Activated T-cell treated with anti-CD3 and anti-CD28 coated beads, Interleukin-2, amount 50 U/mL, for 72 hours (primary cell): ENCODE measurements at places on chromosomes 5 and 9.

DNA sequence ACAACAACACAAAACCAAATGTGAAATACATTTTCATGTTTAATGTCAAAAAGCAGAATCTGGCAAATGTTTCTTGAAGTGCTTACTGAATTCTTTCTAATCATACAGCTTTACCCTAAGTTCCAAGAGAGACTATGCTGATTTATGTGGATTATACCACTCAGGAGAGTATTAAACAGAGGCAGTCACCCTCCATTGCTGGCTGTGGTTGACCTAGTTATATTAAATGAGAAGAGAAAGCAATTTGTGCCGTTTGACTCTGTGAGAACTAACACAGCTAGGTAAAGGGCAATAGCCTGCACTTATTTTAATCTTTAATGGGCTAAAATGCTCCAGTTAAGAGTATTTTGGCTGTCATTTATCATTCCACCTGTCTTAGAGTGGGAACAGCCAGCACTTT lies 62.6 kb downstream of the ELL2 start:
- no peak for DNase-seq

DNA sequence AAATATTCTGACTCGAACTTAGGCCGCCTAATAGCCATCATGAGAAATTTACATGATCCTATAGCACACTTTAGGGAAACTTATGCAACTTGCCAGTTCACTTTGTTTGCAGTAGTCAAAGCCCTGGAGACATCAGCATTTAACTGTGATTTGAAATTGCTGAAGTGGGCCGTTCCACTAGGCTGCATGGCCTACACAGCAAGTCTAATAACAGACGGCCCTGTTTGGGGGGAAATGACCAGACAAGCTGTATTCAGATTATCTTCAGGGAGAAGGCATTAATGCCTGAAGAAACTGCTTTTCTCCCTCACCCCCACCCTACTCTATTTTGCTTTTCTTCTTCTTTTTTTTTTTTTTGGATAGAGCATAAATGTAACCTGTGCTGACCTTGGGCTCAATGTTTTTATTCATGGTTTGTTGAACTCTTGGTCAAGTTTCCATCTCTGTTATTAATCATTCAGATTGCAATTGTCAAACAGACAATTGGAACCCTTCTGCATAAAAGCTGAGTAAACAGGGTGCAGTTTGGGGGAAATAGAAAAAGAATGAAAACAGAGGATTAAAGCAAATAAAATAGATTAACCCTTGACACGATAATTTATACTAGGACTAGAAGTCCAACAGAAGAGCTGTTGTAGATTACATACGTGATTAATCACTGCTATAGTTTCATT lies 1928.2 kb upstream of the WWC1 start:
- DNase-seq: no peak

DNA sequence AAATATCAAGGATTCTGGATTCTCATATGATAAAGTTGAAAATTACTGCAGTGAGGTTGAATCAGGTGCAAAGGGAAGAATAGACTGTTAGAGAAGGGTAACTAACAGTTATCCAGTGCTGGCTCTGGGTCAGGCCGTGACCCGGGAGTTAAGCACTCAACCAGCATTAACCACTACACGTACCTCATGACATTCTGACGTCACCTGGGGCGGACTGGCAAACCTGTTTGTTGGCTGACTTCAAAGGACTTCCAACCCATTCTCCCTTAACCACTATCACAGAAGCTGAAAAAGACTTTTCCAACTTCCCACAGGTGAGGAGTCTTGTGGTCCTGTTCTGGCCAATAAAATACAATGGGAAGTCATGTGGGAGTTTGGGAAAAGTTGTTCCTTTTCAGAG lies 268.9 kb downstream of the ENC1 start:
- no peak for DNase-seq

DNA sequence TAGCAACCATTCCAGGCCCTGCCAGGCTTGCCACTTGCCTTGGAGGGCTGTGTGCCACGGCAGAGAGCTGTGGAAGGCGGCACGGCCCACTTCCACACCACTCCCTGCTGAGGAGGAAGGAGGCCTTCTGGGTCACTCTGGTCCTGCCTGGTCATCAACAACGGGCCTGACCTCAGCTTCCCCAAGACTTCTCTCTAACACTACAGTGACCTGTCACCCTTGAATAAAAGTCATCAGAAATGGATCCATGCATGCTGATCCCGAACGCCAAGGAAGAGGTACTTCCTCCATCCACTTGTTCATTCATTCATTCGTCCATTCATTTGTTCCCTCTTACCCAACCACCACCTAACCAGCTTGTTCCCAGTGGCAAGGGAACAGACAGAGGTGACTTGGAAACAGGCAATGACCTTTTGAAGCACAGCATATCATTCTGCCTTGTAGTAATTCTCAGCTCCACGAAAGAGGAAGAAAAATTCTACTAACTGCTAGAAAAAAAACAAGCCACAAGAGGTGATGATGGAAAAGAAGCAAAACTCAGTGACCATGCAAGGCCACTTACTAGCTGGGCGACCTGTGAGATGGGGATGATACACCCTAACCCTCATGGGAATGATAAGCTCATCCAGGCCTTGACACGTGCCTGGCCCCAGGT lies 58.6 kb downstream of the STK10 start:
- no peak for DNase-seq

GRCh38 chr9:133088756-133089155 lies 27.0 kb downstream of the CEL start:
- no peak for DNase-seq

DNA sequence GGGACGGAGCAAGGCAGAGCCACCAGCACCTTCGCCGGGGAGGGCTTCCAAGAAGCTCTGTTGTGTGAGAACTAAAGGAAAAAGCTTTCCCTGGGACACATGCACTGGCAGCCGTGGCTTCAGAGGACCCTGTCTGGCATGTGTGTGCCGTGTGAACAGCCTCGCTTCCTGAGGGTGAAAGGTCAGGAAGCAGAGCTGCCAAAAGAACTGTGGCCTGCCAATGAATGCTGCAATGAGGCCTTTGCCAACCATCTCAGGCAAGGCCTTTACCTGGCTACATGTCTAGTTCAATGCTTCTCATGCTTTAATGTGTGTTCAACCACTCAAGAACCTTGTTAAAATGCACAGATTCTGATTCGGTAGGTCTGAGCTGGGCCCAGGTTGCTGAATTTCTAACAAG lies 53.5 kb downstream of the NIPSNAP3B start:
- no peak for DNase-seq

DNA sequence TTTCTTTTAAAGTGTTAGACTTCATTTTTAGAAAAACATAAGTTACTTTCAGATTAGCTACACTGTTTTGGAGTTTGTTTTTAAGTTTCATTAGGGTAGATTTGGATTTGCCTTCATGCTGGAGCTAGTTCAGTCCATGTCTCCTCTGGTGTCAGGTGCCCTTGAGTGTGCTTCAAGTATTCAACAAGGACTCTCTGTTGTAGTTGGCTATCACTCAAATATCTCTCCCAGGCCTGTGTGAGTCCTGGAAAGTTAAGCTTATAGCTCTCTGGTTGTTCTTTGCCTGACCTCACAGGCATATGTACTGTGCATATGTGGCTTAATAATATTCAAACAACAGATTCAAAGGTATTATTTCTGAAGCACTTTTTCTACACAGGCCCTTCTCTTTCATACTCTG lies 45.4 kb downstream of the PTBP3 start:
- DNase-seq: no peak

GRCh38 chr9:137064027-137064879 lies 6.1 kb downstream of the SAPCD2 start:
- DNase-seq: peak; percentile 69

DNA sequence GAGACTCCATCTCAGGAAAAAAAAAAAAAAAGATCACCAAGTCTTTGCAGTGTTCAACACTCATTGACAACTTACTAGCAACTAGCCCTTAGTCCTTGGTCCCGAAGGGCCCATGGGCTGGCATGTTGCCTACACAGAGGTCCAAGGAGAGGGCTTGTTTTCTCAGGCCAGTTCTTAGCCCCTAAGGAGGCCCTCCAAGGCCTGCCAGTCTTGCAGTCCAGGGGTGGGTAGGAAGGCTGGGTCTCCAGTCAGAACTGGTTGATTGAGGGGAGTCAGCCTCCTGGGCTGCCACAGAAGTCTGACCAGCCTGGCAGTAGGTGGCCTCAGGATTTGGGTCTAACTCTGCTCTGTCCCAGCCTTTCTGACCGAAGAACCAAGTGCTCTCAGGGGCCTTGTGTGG lies 32.7 kb downstream of the IER5L start:
- no peak for DNase-seq
